ENCODE measurements at places on chromosomes 1 and 21.
A peak's percentile ranks its signal among the peaks of the same experiment; 100 is the strongest.

DNA sequence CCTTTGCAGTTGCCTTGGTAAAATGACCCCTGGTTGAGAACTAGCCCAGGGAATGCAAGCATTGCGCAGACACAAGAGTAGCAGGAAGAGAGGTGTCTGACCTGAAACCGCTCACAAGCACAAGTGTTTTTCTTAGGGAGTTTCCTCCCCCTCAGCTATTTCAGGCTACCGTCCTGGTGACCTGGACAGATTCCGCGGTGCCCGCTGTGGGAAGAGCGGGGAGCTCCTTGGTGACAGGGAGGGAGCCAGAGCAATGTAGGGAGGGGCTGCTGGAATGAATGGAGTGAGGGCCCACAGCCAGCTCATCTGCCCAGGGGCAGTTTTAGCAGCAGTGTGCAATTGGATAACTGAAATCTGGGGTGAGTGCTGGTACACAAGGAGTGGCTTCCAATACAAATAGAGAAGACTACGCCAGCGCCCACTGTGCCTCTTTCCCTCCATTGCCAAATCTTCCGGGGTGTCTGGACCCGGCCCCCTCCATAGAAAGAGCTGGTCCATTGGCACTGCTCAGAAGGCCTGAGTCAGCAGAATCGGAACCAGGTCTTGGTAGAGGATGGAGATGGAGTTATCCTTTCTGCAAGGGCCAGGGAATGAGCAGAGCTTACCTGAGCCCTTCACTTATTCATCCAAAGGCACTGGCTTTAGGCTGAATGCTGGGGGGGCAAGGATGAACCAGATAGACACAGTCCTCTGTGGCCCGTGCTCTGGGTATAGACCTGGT, 82.8 kb downstream of the TRABD2B start:
- DNase-seq, result no peak

- no peak for DNase-seq
These were observed 660 bp downstream of the PGBD5 start for GRCh38 chr1:230425252-230426091.

DNA sequence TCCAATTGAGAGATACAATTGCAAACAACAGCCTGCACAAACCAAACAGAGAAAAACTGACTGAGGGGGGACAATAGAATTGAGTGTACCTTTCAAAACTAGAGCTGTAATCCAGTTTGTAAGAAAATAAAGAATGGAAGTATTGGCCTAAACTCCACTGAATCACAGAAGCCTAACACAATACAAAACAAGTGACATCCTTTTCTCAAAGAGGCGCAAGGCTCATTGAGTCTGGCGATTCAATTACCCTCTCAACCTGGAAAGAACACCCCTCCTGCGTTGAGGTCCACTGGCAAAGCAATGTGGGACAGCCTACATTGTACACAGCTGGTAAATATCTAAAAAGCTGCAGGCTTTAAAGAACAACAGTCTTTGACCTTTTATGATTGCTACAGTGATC, 182.6 kb downstream of the DPYD start:
- no peak for DNase-seq

- DNase-seq, result no peak
These were observed 2.8 kb downstream of the ANKRD34A start for GRCh38 chr1:145961425-145962156.

DNA sequence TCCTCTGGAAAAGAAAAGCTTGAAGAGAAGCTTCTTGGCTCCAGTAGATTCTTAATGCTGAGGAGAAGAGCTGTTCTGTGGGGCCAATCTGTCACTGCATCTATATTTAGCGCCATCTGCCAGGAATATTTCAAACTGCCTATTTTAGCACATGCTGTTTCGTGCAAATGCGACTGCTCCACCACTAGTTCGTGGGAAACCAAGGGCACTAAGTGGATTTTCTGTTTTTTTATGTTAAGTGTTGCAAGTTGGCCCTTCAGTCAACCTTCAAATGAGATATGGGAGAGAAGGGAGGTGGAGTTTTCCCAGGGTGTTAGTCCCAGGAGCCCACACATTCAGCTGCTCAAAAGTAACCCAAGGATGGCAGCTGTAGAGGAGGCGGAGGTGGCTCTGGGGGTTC, 91.9 kb downstream of the TSEN15 start:
- no peak for DNase-seq

- no peak for DNase-seq
These were observed 101.2 kb downstream of the GLIS1 start for GRCh38 chr1:53637511-53638359.

DNA sequence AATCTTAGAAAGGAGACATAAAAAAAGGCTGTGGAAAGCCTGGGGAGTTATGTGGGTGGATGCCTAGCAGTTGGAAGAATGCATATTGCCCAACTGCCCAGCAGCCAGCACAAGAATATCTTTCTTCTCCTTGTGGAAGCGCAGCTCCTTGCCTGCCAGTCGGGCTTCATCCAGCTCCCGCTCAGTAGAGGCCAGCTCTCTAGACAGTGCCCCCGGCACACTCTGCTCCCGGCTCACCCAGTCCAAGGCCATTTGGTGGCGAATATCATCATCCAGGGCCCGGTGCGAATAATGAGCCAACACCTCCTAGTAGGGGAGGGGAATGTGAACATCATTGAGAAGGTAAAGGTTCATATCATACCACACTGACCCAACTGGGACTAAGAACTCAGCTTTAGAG, 9.0 kb upstream of the RBM8A start:
- no peak for DNase-seq

DNA sequence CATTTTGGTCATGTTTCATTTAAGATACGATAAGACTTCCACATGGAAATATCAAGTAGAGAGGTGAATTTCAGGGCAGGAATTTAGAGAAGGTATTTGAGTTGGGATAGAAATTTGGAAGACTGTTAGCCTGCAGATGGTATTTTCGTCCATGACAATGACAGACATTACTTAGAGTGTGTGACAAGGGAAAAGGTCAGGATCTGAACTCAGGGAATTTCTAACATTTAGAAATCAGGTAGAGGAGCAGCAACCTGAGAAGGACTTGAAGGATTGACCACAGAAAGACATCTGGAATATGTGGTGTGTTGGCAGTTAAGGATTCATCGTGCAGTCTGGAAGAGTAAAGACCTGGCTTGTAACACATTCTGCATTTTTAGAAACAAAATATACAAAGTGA, 57.9 kb downstream of the RABGAP1L start:
- DNase-seq, result no peak

DNA sequence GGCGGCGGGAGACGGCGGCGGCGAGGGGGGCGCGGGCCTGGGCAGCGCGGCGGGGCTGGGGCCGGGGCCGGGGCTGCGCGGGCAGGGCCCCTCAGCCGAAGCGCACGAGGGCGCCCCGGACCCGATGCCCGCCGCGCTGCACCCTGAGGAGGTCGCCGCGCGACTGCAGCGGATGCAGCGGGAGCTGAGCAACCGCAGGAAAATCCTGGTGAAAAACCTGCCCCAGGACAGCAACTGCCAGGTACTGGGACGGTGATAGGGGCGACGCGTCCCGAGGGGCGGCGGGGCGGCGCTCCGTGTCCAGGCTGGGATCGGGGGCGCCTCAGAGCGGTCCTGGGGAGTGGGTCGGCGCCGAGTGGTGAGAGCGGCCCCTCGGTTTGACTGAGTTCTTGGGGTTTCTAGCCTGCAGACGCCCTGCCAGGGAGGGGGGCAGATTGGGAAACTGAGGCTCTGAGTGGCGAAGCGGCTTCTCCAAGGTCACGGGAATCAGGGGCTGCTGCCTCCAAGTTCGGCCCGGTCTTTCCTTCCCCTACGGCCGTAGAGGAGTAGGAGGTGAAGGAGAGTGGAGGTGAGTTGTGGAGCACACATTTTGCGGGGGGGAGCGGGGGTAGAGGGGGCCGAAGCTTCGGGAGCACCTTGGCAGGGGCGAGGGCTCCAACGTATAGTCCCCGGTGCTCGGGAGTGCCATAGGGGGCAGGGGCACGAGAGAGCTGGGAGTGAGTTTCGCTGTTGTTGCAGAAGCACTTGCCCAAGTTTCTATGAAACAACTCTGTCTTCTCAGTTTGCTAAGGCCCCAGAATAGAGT, 508 bp downstream of the RAVER2 start:
- no peak for DNase-seq

DNA sequence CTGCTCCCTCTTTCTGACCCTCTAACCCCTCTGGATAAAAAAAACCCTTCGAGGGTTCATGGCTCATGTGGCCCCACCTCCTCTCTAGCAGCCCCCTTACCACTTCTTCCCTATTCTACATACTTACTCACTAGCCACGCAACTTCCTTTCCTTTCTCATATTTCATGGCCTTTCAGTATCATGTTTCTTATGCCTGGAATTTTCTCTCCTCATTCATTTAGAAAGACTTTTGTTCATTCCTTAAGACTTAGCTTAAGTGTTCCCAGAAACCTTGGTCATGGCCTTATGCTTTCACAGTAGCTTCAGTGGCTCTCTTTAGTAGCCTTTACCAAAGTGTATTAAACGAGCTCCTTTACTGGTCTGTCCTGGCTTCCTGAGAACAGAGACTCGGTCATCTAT, 6.1 kb downstream of the ACP6 start:
- no peak for DNase-seq

GRCh38 chr1:217014066-217014465, 290.8 kb upstream of the ESRRG start:
- DNase-seq, result no peak

DNA sequence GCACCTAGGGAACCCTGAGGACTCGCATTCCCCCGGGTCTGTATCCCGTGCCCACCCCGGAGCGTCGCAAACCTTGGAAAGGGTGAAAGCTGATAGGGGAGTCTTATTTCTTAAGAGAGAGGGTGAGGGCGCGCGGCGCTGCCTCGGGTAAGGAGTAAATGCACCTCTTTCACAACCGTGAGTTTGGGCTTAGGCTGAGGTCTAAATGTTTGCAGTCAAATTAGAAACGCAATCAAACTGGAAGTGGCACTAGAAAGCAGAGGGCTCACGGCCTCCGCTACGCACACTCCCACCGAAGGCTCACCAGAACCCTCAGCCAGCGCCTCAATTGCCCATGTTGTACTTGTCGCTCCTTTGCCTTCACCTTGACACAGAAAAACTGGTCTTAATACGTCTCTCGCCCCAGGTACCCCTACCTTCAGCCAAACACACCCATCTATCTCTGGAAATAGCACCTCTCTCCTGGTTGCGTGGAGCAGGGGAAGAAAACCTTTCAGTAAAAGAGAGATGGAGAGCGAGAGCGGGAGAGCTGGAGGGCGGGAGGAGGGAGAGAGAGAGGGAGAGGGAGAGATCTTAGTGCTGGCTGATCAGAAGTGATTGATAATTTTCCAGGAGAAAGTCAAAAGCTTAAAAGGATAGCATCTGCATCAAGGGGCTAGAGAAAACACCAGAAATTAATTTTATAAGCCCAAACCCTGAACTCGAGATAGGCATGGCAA, 1.7 kb upstream of the HLX start:
- DNase-seq, result no peak

GRCh38 chr21:36104317-36105300, 30.3 kb upstream of the CBR3 start:
- peak; percentile 39 for DNase-seq

DNA sequence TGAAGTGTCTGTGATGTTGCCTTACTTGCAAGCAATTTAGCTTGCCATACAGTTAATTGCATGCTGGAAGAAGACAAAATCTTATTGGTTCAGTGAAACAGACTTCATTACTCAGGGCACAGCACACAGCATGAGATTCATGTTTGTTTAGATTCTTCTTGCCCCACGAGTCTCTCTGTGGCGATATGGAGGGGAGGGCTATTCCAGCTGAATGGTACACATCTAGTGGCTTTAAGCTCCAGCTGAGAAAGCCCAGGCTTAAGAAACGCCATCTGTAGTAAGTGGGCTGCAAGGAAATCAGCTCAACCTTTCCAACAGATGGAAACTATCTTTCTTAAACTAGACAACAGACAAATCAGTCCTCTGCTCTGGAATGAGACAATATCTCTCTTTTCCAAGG, 1022.0 kb downstream of the NCAM2 start:
- no peak for DNase-seq

DNA sequence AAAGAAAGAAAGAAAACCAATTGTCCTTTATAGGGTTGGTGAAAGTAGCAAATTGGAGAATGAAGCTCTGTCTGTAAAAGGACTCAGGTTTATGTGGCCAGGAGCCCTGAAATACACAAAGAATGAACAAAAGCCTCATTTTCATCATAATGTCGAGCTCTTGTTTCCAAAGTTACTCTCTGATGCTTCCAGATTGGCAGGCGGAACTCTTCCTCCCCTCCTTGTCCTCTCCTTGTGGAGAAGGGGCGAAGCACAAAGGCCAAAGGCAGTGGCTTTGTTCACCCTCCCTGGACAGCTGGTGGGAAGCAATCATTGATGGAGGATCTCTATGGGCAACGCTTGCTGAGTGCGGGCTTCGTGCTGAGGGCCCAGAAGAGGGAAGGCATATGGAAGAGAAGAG, 5.6 kb downstream of the CA6 start:
- DNase-seq, result no peak

DNA sequence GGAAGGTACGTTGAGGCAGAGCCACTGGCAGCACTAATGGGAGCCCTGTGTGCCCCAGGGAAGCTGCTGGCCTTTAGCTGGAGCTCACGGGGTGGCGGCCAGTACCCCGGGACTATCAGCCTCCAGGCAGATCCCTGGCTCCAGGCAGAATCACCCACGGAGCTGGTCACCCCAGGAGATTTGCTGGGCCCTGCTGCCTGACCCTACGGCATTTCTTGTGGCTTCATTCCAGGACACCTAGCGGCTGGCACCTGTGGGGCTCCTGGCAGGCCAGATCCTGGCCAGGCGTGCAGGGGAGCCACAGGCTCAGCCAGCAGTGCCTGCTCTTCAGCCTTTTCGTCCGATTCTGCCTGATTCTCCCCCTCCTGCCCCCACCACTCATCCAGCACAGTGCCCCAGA, 7.1 kb downstream of the PADI1 start:
- DNase-seq, result no peak

DNA sequence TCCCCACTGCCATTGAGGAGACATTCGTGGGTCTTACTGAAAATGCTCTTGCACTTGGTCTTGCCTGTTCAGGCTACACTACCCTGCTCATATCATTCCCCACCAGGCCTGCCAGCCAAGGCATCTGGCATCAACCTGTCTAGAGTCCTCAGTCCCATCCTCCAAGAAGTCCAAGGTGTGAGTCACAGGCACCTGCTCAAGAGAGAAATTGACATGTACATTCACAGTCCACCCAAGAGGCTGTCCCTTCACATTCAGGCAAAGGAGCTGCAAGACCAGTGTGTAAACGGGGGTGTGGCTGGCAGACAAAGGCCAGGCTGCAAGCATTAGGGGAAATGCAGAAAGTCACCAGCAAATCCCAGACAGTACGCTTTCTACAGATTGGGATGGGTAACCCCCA, 13.1 kb upstream of the PLA2G2C start:
- no peak for DNase-seq

- no peak for DNase-seq
These were observed 151.9 kb downstream of the MAGI3 start for GRCh38 chr1:113542221-113542701.

DNA sequence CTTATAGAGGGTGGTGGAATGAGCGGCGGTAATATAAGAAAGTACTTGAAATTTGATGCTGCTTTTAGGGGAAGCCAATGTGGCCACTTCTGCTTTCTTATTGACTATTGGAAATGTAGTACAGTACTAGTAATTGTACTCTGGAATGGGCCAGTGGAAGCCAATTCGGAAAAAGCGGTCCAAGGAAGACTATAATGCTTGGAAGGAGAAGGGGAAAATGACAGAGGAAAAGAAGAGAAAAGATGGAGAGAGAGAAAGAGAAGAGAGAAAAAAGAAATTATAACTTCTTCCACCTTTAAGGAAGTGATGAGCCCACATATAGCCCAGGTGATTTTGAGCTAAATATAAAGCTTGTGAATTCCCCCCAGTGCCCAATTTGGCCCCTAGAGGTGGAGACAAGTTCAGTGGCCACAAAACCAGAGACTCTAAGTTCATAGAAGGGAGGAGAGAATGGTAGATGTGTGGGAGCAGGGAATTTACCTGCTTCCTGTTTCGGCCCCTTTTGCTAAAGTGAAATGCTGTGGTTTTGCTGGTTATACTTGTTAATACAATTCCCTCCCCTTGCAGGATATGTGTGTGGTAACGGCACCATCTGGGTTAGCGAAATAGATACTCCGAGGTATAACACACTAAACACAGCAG, 35.7 kb upstream of the DUSP10 start:
- DNase-seq, result no peak
